Gastrocnemius medialis (tissue), 4 donors: ENCODE measurements at places on chromosomes 5 and 9. TPM values are rescaled to one million over a fixed set of nuclear protein-coding genes. Genes with fewer than 3 reads are reported as not detected.

Gene ZNF462
- 13.0 TPM for total RNA-seq

Gene INSL6
- total RNA-seq = not detected

Gene SLC34A3
- not detected for total RNA-seq

Gene SLC23A1
- total RNA-seq = not detected

Gene GDNF
- 1.9 TPM for total RNA-seq

Gene SLC6A18
- not detected for total RNA-seq

Gene GTF2H2C
- total RNA-seq = 10.7 TPM

Gene SPEF2
- not detected for total RNA-seq

Gene ANKRD34B
- not detected for total RNA-seq

DNA sequence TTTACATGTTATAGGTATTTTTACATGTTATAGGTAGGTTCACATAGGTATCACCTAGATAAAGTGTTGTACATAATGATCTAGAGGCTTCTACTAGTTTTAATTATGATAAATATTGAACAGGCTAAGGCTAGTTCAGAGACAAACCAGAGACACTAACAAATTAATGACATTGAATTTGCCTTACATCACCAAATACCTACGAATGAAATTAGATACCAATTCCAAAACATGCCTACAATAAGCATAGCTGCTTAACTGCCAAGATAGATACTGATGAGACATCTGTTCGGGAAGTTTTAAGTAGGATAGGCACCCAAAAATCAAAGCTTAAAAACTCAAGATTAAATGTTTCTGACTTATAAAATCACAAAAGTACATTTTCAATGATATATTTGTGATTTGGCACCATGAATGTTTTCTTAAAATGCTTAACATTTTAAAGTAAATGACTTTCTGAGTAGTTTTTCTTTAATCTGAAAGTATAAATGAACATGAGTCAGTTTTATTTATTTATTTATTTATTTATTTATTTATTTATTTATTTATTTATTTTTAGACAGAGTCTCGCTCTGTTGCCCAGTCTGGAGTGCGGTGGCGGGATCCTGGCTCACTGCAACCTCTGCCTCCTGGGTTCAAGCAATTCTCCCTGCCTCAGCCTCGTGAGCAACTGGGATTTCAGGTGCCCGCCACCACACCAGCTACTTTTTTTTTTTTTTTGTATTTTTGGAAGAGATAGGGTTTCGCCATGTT lies 703.1 kb upstream of the ARRDC3 start:
- DNase-seq = no peak

DNA sequence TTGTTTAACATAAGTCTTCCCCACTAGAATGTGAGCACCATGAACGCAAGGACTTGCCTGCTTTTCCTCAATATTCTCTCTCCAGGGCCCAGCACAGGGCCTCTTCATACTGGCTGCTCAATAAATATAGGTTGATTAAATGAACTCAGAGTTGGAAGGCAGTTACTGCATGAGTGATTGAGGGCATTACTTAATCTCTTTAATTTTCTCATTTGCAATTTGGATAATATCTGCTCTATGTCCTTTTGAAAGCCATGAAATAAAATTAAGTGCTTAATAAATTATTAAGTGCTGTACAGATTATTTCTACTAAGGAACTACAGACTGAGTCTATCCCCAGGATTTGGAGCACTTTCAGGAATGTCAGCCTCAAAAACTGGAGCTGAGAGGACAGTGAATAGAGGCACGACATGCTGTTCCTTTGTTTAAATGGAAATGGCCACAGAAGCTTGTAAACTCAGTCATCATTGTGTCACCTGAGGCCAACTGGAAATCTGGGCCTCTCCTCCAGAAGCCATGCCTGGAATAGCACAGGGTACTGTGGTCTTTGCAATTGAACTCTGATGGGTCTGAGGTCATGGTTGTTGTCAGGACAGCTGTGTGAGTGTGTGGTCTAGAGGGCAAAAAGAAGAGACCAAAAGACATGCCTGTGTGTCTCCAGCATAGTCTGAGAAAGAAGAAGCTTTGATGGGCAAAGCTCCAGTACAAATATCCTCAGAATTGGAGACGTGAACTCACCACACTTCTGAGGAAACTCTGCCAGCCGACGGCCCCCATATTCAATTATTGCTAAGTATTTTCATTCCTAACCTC lies 86.1 kb downstream of the SH3TC2 start:
- DNase-seq = peak; percentile 60

- DNase-seq = no peak
Measured at GRCh38 chr9:137194909-137195308, 5.6 kb downstream of the TPRN start.

- no peak for DNase-seq
Measured at GRCh38 chr5:152638996-152639552, 234.0 kb upstream of the NMUR2 start.

- no peak for DNase-seq
Measured at GRCh38 chr5:1554410-1554967, 30.7 kb upstream of the LPCAT1 start.

GRCh38 chr9:112125951-112126388 lies 49.1 kb downstream of the SUSD1 start:
- no peak for DNase-seq

DNA sequence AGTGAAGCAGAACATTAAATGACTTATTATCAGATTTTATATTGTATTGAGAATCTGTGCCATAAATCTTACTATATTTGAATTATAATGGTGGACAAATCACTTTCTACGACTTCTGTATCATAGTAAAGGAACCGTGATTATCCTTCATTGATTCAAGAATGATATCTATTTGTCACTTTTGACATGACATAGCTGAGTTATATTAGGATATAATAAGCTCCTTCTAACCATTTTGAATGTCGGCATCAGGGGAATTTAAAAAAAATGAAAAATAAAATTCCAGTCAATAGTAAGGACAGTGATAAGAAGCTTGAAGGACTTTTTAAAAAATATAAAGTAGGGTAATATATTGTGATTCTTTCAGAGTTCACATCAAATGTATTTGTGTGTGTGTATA lies 338.9 kb upstream of the ACO1 start:
- no peak for DNase-seq

GRCh38 chr5:177303925-177304391 lies 359 bp downstream of the PRELID1 start:
- no peak for DNase-seq

- DNase-seq = no peak
Measured at GRCh38 chr5:79878721-79879336, 112.2 kb downstream of the MTX3 start.

- no peak for DNase-seq
Measured at GRCh38 chr5:1471997-1472963, 27.0 kb upstream of the SLC6A3 start.

DNA sequence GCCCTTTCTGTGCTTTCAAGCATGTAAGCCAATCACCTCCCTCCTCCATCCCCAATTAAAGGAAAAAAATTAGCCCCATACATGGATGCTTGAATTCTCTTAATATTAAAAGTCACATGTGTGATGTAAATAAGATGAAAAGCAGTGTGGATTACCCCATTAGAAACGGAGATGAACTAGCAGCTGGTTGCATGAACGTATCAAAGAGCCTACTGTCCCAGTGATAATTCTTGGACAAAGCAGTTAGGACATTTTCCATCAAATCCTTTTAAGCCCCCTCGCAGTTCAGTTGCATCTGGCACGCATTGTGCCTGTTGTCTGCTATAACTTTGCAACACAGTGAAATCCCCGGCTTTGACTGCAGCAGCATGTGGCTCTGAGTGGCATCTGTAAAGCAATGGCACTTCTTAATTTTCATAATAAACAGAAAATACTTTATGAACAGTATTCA lies 285.6 kb downstream of the FBXL7 start:
- DNase-seq = no peak

GRCh38 chr9:36288070-36288469 lies 29.8 kb upstream of the GNE start:
- DNase-seq = no peak

- DNase-seq = no peak
Measured at GRCh38 chr5:1974501-1975405, 92.0 kb upstream of the IRX4 start.

DNA sequence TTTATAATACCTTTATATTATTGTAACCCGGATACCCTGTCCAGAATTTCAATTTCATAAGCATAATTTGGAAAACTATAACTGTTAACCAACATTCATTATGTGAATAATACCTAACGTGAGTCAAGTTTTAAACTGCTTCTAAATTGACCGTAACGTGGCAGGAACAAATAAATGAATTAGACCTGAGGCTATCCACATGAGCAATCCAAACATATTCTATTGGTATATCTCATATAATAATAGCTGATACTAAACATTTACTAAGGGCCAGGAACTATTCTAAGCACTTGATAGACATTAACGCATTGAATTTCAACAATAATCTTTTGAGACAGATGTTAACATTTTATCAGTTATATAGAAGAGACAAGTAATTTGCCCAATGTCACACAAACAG lies 276.4 kb downstream of the MEF2C start:
- no peak for DNase-seq

DNA sequence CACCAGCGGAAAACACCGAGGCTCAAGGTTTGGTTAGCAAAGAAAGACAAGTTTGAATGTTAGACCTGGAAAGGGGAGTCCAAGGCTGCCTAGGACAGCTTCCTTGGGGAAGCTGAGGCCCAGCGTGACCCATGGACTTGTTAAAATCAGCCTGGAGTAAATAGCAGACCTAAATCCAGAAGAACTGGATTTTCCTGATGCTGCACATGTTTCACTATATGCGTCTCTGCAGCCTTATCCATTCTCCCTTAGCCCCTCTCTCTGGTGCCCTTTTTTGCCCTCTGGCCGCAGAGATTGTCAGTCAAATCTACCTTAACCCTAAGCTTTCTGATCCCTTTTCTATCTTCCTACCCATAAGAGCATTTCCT lies 119.9 kb downstream of the NTRK2 start:
- DNase-seq = no peak
